Osteocyte (in vitro differentiated cells): ENCODE measurements at places on chromosomes 1 and 21. TPM values are rescaled to one million over a fixed set of nuclear protein-coding genes. Genes with fewer than 3 reads are reported as not detected.

DNA sequence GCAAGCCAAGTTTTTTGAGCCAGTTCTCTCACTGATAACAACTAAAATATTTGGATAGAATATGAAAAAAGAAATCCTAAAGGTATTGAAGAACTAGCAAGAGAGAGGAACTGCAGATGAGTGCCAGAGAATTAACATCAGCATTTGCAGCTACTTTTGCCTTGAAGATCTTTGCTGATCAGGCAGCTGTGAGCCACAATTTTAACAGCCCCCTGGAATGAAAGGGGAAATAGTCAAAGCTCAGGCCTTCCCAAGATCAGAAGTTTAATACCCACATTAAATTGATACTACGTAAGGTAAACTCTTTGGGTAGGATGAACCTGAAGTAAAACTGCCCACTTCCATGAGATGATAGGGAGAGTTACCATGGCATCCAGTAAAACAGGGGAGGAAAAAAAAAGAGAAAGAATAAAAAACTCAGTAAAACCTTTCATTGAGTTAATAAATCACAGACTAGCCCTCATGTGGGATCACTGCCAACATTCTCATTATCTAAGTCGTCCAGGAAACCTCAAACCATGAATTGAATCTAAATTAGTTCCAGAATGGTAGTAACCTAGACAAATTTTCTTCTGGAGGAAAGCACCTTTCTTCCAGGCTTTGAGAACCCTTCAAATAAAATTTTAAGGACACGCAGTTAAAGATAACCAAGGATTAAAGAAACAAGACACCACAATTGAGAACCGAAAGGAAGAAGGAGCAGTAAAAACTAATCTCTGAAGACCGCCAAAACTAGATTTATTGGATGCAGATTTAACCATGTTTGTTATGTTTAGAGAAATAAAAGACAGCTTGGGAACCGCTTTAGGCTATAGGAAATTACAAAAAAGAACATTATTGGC, 28.3 kb downstream of the SCP2 start:
- DNase-seq: no peak

DNA sequence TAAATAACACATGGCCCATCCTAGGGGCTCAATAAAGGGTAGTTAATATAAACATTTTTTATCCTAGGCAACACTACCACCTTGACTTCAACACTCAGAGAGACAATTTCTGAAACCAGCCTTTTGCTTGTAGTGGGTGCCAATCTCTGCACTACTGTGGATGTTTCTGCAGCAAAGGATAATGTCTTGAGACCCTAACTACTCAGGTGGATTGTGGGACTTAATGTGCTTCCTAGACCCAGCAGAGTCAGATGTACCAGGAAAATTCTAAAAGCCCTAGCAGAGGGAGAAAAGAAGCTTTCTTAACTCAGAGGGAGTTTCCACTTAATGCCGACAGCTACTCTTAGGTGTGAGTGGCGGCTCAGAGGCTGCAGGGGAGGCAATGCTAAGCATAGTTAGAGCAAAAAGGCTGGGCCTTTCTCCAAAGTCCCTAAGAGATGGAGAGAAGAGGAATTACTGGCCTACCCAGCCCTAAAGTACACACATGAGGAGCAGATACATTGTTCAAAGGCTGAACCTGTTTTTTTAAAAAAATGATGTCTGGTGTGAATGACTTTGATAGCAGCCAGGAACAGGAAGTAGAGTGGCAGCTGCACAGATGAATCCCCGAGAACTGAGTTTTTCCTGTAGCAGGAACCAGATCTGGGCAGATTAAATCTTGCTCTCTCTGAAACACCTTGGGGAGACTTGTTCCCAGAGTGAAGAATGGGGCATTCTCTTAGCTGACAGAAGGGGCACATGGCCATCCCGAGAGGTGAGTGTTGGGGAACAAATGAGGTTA, 33.5 kb upstream of the ABCD3 start:
- no peak for DNase-seq

GRCh38 chr1:39525366-39526165, 34.1 kb downstream of the BMP8A start:
- no peak for DNase-seq

DNA sequence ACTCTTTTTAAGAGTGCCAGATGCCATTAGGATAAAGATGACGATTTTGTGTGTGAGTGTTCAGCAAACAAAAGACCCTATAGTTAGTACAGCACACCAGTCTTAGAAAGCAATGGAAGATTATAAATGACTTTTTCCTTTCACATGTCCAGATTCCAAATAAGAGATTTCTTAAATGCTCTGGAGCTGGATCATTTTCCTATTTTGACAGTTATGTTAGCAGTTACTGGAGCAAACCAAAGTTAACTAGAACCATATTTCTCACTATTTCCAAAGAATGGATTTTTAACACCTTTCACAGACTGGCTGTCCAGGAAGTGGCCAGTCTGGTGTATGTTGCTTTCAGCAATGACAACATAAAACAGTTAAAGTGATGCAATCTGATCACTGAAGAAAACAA, 905.8 kb upstream of the ADGRL2 start:
- no peak for DNase-seq

DNA sequence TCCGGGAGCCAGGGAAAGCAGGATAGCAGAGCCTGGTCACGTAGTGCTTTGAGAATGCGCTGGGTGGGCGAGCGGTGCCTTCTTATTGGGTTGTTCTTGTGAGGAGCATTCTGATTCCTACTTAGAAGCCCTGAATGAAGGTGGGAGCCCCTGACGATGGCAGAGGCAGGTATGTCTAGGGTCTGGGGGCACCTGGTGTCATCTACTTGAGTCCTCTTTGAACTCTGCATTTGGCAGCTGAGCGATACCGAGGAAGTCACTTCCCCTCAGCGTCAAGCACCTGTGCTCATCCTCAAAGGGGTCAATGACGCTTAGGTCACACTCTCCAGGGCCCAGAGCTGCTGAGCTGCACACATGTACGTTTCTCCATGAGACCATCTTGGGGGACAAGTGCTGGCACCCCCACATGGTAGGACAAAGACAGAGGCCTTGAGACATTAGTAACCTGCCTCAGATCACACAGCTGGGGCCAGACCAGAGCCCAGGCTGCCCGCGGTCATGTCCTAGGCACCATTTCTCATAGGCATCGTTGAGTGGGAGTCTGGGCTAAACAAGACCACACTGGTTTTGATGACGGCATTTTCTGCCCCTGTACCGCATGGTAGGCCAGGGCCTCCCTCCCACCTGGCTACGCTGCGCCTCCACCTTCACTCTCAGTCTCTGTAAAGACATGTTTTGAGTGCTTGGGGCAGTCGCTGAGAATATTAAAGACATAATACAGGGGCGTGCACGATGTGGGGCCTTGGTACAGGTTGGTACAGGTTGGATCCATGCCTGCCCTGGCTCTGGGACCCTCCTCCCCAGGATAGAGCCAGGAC, 69.1 kb upstream of the ABCG1 start:
- DNase-seq: no peak

GRCh38 chr1:12138196-12139168, 28.3 kb upstream of the TNFRSF1B start:
- DNase-seq: no peak

DNA sequence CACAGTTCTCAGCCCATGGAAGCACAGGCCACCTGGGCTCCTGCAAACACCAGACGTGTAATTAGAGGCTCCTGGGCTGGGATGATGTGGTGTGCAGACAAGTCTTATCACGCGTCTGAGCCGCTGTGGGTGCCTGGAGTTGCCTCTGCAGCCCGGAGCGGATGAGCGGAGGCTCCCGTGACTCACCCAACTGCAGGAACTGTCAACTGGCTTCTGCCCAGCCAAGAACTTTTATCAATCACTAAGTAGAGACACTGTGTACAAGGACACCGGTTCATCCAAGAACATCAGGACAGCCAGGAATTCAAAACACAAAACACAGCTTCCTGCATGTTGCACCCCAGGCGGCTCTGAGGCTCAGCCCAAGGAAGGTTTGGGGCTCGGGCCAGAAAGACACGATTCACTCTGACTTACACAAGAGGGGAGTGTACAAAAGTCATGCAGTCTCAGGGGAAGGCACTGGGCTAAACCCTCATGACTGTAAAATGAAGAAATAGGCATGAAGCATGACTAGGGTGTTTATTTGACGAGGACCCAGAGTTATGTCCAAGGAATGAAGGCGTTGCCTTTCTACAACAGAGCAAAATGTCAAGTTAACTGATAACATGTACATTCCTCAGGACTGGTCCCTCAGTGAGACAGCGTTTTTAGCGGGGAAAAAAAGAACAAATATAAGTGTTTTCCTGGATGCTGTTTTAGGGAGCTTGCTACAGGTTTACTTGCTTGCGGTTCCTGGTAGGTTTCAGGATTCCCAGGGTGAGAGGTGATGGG, 21.1 kb downstream of the ERRFI1 start:
- DNase-seq: no peak

The FCGR3A gene
- total RNA-seq: not detected in 2 replicates
